Amniotic stem cell (primary cell): ENCODE measurements at places on chromosomes 5 and 9.

GRCh38 chr5:137264573-137264972 lies 234.6 kb downstream of the SPOCK1 start:
- no peak for DNase-seq

- DNase-seq = no peak
Observed at GRCh38 chr9:3912817-3913216, 387.0 kb upstream of the RFX3 start.

- DNase-seq = no peak
Observed at GRCh38 chr9:12933957-12934356, 159.1 kb downstream of the LURAP1L start.

- DNase-seq = no peak
Observed at GRCh38 chr5:140292212-140293036, 10.5 kb downstream of the PFDN1 start.

- no peak for DNase-seq
Observed at GRCh38 chr5:64269164-64269563, 103.5 kb downstream of the RNF180 start.

DNA sequence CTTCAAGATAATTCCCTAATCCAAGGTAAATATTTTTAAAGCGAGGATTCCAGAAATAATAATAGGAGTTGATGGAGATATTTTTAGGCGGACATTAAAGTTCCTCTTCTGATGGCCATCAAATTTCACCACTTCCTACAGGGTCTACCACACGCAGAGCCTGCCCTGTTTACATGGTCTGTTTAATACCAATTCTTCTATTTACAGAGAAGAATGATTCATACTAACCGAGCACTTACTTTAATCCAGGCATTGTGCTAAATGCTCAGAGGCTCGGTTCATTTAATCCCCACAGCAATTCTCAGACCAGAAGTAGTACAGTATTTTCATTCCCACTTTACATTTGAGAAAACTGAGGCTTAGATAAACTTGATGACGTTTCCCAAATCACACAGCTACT lies 3.0 kb upstream of the ITGA1 start:
- DNase-seq = no peak

DNA sequence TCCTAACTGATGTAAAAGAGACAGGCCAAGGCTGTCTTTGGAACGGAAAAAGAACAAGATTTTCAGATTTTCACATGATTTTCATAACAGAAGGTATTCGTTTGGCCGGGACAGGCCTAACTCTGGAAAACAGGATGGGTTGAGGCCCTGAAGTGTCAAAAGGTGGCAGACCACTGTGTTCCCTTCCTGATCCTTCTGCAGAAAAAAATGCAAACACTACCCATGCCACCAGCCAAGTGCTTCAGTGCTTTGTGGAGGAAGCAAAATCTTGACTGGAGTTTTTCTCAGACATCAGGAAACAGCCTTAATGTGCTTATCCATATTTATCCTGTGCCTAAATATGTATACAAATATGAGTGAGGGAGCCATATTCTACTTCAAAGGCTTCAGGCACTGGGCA lies 113.5 kb upstream of the IL6ST start:
- no peak for DNase-seq

- no peak for DNase-seq
Observed at GRCh38 chr9:113298924-113299770, 4.0 kb downstream of the RNF183 start.
